ENCODE measurements at places on chromosomes 5 and 9. TPM values are rescaled to one million over a fixed set of nuclear protein-coding genes. Genes with fewer than 3 reads are reported as not detected.

EGR1 gene
- total RNA-seq = 5.8 TPM

CNTFR gene
- total RNA-seq = not detected

SPATA31C2 gene
- total RNA-seq = not detected

PRDM12 gene
- total RNA-seq = not detected

SPATA31E1 gene
- not detected for total RNA-seq

C1QTNF2 gene
- 0.72 TPM for total RNA-seq

KIAA1958 gene
- 1.8 TPM for total RNA-seq

Measured in IMR-90 (cell line).